HS-27A (cell line): ENCODE measurements at places on chromosomes 11 and 22.

DNA sequence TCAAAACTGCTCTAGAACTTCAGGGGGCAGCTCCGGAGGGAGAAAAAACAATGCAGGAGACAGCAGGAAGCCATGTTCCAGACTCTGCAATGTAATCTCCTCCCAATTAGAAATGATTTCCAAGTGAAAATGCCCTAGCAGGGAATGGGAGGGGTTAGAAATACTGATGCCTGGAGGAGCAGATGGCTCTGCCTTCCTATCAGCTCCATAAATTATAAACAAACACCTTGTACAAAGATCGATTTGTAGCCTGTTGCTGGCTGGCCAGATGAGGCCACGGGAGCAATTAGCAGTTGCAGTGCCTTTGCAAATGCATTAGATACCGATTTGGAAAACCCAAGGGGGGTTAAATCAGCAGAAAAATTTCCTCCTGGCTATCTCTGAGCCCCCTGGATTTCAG, 46.6 kb upstream of the CHRM4 start:
- no peak for DNase-seq

- no peak for DNase-seq
These were observed 49.6 kb upstream of the NECTIN1 start for GRCh38 chr11:119778391-119779194.

DNA sequence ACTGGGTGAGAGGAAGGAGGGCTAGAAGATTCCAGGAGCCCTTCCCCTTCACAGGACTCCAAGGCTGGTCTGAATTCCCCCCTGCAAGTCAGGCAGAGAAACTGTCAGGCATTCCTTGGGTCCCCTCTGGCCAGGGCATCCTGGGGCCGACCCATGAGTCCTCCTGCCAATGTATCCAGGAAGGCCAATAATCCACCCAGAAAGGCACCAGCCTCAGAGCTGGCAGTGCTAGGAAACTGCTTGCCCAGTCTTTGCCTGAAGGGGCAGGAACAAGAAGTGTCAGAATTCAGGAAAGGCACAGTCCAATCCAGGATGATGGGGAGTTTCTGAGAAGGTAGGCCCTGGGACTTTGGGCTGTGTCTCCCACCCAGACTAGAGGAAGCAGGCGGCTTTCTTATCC, 41.0 kb downstream of the BUD13 start:
- no peak for DNase-seq

DNA sequence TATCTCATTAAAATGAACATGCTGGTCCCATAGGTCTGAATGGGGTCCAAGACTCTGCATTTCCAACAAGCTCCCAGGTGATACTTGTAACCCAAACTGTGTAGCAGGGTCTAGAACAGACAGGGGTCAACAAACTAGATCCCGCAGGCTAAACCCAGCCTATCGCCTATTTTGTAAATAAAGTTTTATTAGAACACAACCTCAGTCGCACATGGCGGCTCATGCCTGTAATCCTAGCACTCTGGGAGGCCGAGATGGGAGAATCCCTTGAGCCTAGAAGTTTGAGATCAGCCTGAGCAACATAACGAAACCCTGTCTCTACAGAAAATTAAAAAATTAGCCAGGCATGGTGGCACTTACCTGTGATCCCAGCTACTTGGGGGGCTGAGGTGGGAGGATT, 42.3 kb upstream of the HMGXB4 start:
- DNase-seq: no peak

DNA sequence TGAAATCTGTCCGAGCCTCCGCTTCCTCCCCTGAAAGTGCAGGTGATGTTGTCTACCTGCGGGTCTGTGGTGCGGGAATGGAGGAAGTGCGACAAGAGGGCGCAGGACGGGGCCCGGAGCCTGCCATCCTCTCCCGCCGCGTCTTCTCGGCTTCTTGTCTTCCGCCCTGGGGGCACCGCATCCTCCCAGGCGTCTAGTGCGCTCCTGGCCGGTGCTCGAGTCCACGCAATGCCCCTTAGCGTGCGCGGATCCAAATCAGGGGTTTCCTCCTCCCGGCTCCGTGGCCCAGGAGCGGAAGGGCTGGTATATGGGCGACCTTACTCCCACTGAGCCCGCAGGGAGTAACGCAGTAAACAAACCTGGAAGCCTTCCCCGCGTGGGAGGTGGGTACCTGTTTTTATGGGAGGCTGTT, 405 bp downstream of the SFI1 start:
- DNase-seq: no peak

DNA sequence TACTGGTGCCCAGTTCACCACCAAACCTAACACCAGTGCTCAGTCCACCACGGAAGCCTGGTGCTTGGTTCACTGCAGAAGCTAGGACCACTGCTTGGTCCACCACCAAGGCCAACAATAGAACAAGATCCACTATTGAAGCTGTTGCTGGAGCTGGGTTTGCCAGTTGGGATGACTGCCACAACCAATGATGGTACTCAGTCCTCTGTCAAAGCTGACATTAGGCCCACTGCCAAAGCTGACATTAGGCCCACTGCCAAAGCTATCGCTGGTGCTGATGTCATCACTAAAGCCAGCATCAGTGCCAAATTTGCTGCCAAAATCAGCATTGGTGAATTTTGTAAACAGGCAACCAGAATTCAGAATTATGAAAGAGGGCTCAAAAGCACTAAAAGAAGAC, 1850.2 kb upstream of the RAG2 start:
- DNase-seq: no peak

GRCh38 chr22:21937041-21937820, 15.4 kb downstream of the PPM1F start:
- DNase-seq: no peak

GRCh38 chr11:117511483-117511930, 183.9 kb downstream of the CEP164 start:
- DNase-seq: no peak

DNA sequence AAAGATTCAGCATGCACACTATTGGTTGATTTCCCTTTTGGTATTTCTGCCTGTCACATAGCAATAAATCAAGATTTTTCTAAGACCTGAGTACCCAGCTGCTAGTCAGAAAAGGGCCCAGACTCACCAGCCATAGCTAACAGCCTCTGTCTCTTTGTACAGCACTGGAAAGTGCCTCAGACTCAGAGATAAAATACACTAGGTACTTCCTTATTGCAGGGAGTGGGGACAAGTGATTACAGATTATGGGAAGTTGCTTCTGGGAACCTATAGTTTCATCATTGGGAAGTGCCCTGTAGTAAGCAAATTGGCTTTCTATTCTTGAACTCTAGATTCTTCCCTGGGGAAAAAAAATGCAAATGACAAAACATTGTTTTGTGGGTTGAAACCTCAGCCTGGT, at the start of gene CASP5:
CASP5 (minus strand) TSS at position 166 of the 400 bp plus-strand sequence; CDS start at position 134, 32 bp downstream.
- no peak for DNase-seq

DNA sequence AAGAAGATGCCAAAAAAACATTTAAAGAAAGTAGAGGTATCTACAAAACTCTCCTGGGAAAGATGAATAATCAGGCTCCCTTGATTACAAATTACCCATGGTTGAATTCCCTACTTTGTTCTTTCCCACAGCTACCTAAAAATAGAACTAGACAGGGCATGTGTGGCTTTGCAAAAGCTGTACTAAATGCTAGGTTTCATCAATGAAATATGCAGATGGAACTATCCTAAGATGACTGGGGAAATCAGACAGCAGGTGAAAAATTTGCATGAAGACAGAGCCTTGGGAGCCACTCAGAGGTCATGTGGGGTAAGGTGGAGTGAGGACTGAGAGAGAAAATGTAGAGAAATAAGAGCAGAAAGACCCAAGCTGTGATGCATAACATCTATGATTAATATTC, 14.7 kb downstream of the LAYN start:
- no peak for DNase-seq

- no peak for DNase-seq
These were observed 584 bp downstream of the NOX4 start for GRCh38 chr11:89490602-89490980.

DNA sequence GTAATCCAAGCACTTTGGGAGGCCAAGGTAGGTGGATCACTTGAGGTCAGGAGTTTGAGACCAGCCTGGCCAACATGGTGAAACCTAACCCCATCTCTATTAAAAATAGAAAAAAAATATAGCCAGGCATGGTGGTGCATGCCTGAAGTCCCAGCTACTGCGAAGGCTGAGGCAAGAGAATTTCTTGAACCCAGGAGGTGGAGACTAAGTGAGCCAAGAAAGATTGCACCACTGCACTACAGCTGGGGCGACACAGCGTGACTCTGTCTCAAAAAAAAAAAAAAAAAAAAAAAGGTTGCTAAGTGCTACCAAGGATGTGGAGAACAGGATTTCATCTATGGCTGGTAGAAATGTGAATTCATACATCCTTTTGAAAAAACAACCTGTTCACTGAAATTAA, 36.6 kb downstream of the ATG16L2 start:
- DNase-seq: no peak

DNA sequence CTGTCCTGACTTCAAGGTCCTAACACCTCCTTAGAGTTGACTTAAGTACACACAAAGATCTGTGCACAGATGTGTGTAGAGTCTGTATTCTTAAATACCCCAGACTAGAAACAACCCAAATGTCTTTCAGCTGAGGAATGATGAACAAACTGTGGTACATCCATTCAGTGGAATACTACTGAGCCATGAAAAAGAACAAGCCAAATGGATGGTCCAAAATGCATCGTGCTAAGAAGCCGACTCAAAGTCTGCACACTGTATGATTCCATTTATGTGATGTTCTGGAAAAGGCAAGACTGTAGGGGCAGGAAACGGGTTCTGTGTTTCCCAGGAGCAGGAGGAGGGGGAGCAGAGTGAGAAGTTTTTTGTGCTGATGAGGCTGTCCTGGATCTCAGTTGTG, 56.7 kb upstream of the LINC01488 start:
- DNase-seq: no peak

DNA sequence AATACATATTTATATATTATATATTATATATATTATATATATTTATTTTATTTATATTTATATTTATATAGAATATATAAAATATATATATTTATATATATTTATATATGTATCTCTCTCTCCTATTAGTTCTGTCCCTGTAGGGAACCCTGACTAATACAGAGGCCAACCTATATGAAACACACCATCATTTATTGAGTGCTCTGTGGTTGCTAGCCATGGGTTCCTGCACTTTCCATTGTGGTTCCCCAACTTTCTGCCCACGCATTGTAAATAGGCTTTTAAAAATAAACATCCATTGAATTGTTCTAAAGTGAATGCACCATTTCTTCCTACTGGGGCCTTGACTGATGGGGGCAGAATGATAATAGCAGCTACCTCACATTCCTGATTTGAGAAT, 93.8 kb upstream of the SESN3 start:
- DNase-seq: no peak

DNA sequence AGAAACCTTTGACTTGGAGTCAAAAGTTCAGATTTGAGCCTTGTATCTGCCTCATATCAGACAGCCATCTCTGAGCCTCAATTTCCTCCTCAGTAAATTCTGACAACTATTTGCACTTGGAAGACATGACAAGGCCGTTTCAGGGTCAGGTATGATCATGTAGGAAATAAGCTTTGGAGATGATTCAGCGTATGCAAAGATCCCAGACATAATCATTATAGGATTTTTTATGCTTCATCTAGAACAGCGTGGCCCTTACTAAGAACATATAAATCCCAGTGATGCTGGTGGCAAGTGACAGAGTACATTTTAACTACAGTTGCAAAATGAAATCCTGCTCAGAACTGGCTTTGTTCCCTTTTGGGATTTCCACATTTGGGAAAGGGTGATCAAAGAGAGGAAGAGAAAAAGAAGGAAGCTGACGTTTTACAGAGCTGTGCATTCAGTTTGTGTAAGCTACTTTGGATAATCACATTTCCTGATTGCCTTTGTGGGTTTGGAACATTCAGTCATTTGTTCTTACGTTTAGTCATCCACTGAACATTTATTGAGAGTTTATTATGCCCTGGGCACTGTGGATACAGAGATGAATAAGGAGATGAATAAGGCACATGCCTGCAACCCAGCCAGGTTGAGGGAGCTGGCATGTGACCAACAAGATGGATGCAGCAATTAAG, 81.9 kb upstream of the HEPHL1 start:
- DNase-seq: no peak

DNA sequence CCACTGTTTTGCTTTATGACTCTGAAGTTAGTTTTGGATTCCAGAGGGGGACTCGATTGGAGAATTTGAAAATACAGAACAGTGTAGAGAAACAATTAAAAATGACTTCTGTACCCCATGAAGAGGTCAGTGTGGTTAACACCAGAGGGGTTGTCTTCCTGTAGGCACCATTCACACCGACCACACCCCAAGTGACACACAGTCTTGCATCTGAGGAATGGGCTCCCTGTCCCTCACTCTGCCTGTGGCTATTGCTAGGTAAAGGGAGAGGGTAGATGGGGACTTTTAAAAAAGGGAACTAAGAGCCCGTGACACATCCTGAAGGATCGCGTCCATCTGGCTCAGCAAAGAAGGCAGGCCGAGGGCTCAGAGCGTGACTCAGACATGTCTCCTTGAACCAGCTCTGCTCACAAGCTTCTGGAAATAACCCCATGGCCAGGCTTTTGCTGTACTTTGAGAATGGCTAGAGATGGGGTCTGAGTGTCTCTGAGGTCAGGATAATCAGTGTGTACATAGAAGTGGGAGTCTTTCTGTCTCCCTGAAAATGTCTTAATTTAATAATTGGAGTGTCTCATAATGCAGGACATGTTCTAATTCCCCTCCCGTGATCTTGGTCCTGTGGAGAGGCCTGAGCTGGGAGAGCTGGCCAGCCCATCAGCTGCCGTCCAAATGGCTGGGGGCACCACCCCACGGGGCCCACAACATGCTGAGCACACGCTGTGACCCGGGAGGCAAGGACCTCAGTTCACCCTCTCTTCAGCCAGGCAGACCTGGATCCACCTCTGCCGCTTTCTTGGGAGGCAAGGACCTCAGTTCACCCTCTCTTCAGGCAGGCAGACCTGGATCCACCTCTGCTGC, 39.3 kb downstream of the SGSM1 start:
- no peak for DNase-seq

DNA sequence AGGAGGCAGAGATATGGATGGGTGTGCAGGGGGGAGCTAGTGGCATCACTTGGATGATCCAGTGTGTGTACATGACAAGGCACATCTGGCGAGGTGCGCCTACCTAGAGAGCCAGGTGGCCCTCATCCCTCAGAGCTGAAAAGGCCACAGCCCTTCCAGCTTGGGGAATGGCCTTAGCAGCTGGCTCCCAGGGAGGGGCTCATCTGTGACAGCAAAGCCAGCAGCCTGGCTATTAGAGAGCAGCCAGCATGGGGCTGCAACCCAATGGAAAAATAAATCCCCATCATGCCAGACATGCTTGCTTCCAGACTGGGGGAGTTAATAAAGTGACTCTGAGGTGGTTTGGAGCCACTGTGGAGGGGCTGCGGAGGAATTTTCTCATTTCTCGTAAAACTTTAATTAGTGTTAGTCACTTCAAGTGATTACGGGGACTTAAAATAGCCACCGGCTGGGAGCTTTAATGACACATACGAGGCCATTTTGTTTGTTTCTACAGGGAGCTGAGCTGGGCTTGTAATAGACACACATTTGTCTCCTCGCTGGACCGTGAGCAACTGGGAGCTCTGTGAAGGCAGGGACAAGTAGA, 111.2 kb upstream of the ALX4 start:
- no peak for DNase-seq

- DNase-seq: peak; percentile 92
These were observed at the start of gene ALDH3B1 for GRCh38 chr11:68010090-68011041. ALDH3B1 (plus strand) TSS chr11:68010327; CDS start chr11:68015298, 4,971 bp downstream.
